IMR-90 (cell line): ENCODE measurements at places on chromosomes 16 and 17. TPM values are rescaled to one million over a fixed set of nuclear protein-coding genes. Genes with fewer than 3 reads are reported as not detected.

The ETV4 gene
- 3.3 and 4.3 TPM in 2 replicates for total RNA-seq

The HS3ST4 gene
- total RNA-seq, result not detected in 2 replicates

The GRB7 gene
- total RNA-seq, result under 0.01 and 0.18 TPM in 2 replicates

The TEKT1 gene
- not detected in 2 replicates for total RNA-seq

The KCNAB3 gene
- total RNA-seq, result 0.36 and 0.56 TPM in 2 replicates

The C16orf89 gene
- 0.18 TPM in 1 of 2 replicates, not detected in the other for total RNA-seq

DNA sequence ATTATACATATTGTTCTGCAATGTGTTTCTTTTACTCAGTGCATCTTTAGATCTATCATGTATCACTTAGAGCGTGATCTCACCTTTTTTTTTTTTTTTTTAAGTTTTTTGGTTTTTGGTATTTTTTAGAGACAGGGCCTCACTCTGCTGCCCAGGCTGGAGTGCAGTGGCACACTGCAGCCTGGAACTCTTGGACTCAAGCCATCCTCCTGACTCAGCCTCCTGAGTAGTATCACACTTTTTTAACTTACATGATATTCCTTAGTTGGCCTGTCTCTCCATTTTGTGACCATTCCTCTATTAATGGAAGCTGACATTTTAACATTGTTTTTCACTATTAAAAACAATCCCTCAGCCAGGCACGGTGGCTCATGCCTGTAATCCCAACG lies 4.7 kb upstream of the MPO start:
- no peaks in the 10 kb centered on the region for H3K4me1 ChIP-seq
- peaks cover 13% of the 10 kb centered on the region for H3K27me3 ChIP-seq
- H3K27ac ChIP-seq, result no peak overlapping the region
- no peaks in the 10 kb centered on the region for H3K36me3 ChIP-seq
- no peak for DNase-seq

GRCh38 chr17:57940653-57941329 lies 14.4 kb downstream of the CUEDC1 start:
- no peak for DNase-seq
- peaks cover 22% of the 10 kb centered on the region for H3K4me1 ChIP-seq
- H3K27ac ChIP-seq, result no peak overlapping the region
- H3K27me3 ChIP-seq, result no peaks in the 10 kb centered on the region
- no peak overlapping the region for H3K4me3 ChIP-seq

DNA sequence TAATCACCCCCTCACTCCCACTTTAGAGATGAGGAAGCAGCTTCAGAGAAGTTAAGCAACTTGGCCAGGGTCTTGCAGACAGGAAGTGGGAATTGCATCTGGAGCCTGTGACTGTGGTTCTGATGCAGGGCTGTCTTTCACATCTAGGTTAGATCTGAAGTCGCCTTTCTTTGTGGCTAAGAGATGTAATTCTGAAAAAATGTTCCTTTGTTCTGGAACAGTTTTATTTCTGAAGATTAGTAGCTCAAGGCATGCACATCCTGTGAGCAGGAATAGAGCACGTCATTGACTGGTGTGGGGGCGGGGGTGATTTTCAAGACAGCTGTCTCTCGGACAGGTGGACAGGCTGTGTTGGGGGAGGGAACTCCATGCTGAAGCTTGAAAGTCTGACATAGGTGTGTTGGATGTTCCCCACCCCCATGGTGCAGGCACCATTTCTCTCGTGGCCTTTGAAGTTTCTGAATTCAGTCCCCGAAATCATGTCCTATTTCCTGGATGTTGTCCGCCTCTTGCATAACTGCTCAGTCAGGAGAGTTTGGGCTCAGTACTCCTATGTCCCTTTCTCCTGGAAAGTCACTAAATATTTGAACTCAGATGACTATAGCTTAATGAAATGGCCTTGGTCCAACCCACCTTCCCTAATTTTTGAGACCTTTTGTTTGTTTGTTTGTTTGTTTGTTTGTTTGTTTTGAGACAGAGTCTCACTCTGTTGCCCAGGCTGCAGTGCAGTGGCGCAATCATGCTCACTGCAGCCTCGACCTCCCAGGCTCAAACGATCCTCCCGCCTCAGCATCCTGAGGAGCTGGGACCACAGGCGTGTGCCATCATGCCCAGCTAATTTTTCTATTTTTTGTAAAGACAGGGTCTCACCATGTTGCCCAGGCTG lies 21.0 kb upstream of the HERPUD1 start:
- H3K4me3 ChIP-seq, result no peak overlapping the region
- peak overlapping the region; percentile 7; the same call in 1 of the 2 replicates for H3K27ac ChIP-seq
- H3K4me1 ChIP-seq, result peaks cover 24% of the 10 kb centered on the region
- H3K27me3 ChIP-seq, result no peaks in the 10 kb centered on the region; the same call in 1 of the 2 replicates
- DNase-seq, result peak; percentile 93

DNA sequence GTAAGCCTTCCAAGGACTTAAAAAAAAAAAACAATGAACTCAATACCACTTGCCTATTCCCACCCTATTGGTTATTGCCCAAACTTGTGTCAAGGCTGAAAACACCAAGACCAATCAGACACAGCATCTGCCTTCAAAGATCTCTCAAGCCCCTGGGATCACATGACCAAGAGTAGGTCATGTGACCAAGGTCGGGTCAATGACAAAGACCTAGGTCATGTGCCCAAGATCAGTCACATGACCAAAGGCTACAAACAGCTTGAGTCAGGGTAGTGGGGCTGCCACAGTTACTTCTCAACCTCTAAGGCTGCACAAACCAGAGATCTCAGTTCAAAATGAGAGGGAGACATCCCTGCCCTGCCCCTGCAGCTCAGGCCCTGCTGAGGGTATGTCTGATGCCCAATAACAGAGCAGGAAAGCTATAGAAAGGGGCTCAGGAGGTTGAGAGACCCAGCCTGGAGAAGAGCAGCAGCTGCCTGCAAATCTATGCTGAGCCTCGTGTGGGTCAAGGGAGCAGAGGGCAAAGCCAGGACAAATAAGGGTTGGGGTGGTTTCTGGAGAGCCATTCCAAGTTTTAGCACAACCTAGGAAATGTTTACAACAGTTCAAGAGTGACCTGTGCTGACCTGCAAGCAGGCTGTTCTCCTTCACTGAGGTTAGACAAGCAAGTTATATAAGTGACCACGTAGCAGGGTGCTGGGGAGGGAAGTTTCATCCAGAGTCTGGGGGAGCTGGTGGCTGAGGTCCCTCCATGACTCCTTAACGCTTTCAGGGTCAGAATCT lies 48.8 kb downstream of the PIMREG start:
- no peak overlapping the region for H3K27ac ChIP-seq
- peaks cover 5% of the 10 kb centered on the region for H3K4me1 ChIP-seq
- DNase-seq, result no peak
- no peak overlapping the region for H3K4me3 ChIP-seq
- H3K27me3 ChIP-seq, result peaks cover 10% of the 10 kb centered on the region; the same call in 1 of the 2 replicates

GRCh38 chr16:12459391-12460063 lies 344.2 kb downstream of the CPPED1 start:
- no peak overlapping the region for H3K27ac ChIP-seq
- H3K4me3 ChIP-seq, result no peak overlapping the region
- H3K36me3 ChIP-seq, result no peaks in the 10 kb centered on the region
- DNase-seq, result no peak
- H3K27me3 ChIP-seq, result no peaks in the 10 kb centered on the region

DNA sequence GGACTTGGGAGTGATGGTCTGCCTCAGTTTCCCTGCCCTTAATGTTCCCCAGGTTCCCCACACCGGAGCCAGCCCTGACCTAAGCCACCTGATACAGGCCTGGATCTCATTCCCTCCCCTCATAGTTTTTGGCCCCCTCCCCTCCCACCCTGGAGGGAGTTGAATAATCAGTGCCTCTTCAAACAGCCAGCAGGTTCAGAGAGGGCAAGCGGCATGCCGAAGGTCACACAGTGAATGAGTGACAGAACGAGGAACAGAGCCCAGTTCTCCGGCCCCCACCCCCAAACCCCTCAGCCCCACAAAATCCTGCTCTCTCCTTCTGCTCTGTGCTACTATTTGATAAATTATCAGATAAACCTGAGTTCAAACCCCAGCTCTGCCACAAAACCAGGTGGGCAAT lies 31.2 kb downstream of the BEAN1 start:
- no peak for DNase-seq
- no peaks in the 10 kb centered on the region for H3K4me1 ChIP-seq
- no peak overlapping the region for H3K4me3 ChIP-seq
- H3K27me3 ChIP-seq, result peaks cover 55% of the 10 kb centered on the region
- H3K27ac ChIP-seq, result no peak overlapping the region

- H3K27me3 ChIP-seq, result no peaks in the 10 kb centered on the region
- no peak for DNase-seq
- no peak overlapping the region for H3K4me3 ChIP-seq
- H3K27ac ChIP-seq, result no peak overlapping the region
- H3K4me1 ChIP-seq, result no peaks in the 10 kb centered on the region
Measured at GRCh38 chr16:19528666-19529065, 4.9 kb downstream of the CCP110 start.

DNA sequence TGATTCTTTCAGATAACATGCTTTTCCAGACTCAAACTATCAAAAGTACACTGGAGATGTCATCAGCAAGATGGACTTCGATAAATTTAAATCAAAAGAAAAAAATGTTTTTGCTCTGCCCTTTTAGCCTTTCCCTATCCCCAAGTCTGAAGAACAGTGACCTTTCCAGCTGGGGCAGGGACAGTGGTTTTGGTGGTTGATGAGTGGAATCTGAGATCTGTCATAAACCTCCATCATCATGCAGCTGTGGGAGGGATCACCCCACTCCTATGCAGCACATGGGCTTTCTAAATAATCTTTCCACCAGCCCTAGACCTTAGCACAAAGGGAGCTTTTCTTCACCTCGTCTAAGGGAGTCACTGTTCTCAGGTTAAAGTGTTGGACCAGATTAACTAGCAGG lies 869.5 kb upstream of the SOX9 start:
- H3K4me1 ChIP-seq, result peaks cover 2% of the 10 kb centered on the region; the same call in 1 of the 2 replicates
- DNase-seq, result peak; percentile 41
- no peaks in the 10 kb centered on the region for H3K27me3 ChIP-seq
- no peaks in the 10 kb centered on the region for H3K36me3 ChIP-seq
- H3K27ac ChIP-seq, result no peak overlapping the region

GRCh38 chr16:86157616-86158247 lies 258.8 kb downstream of the IRF8 start:
- H3K36me3 ChIP-seq, result no peaks in the 10 kb centered on the region
- H3K27ac ChIP-seq, result no peak overlapping the region
- H3K4me1 ChIP-seq, result peaks cover 13% of the 10 kb centered on the region
- peak; percentile 82 for DNase-seq

GRCh38 chr17:68854452-68854851 lies 100.7 kb downstream of the ABCA8 start:
- no peaks in the 10 kb centered on the region for H3K27me3 ChIP-seq
- no peaks in the 10 kb centered on the region for H3K4me1 ChIP-seq
- no peak for DNase-seq
- H3K36me3 ChIP-seq, result no peaks in the 10 kb centered on the region
- no peak overlapping the region for H3K27ac ChIP-seq
- no peak overlapping the region for H3K4me3 ChIP-seq

DNA sequence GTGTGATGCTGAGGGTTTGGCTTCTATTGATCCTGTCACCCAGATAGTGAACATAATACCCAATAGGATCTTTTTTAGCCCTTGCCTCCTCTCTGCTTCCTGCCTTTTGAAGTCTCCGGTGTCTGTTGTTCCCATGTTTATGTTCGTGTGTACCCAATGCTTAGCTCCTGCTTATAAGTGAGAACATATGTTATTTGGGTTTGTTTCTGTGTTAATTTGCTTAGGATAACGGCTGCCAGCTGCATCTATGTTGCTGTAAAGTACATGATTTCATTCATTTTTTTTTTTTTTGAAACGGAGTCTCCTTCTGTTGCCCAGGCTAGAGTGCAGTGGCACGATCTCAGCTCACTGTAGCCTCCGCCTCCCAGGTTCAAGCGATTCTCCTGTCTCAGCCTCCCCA lies 23.0 kb downstream of the DUS2 start:
- no peaks in the 10 kb centered on the region for H3K27me3 ChIP-seq
- peaks cover 22% of the 10 kb centered on the region for H3K36me3 ChIP-seq
- no peak overlapping the region for H3K4me3 ChIP-seq
- no peak for DNase-seq
- H3K27ac ChIP-seq, result no peak overlapping the region

GRCh38 chr17:64063766-64064224 lies 43.4 kb upstream of the ICAM2 start:
- peaks cover 2% of the 10 kb centered on the region; the same call in 1 of the 2 replicates for H3K4me1 ChIP-seq
- H3K27me3 ChIP-seq, result no peaks in the 10 kb centered on the region
- H3K4me3 ChIP-seq, result no peak overlapping the region
- peak; percentile 27 for DNase-seq
- no peak overlapping the region for H3K27ac ChIP-seq

DNA sequence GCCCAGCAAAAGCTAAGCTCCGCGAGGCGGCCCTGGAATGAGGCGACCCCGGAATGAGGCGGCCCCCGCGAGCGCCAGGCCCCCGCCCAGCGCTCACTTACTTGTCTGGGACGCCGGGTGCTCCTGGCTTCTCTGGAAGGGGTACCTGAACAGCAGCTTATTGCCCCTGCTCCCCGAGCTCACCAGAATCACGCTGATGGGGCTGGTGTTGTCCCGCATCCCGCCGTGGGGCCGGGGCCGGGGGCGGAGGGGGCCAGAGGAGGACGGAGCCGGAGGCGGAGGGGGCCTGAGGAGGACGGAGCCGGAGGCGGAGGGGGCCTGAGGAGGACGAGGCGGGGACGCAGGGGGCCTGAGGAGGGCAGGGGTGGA lies 440 bp downstream of the NPRL3 start:
- no peaks in the 10 kb centered on the region for H3K36me3 ChIP-seq
- DNase-seq, result no peak
- no peaks in the 10 kb centered on the region for H3K27me3 ChIP-seq
- peaks cover 4% of the 10 kb centered on the region; the same call in 1 of the 2 replicates for H3K4me1 ChIP-seq
- H3K27ac ChIP-seq, result peak overlapping the region; percentile 96
- peak overlapping the region; percentile 88 for H3K4me3 ChIP-seq

- DNase-seq, result peak; percentile 2
- H3K27ac ChIP-seq, result no peak within 1 kb of the TSS
- H3K27me3 ChIP-seq, result peaks cover 80% of the 10 kb centered on the region
- H3K4me1 ChIP-seq, result peaks cover 2% of the 10 kb centered on the region; the same call in 1 of the 2 replicates
- H3K4me3 ChIP-seq, result peak within 1 kb of the TSS; percentile 39
- no peaks in the 10 kb centered on the region for H3K36me3 ChIP-seq
Measured at GRCh38 chr17:34579017-34579946, at the start of gene TMEM132E. Gene TMEM132E, plus strand, starts transcription at chr17:34579582. Its CDS starts 1,495 bp downstream, at chr17:34581077.

DNA sequence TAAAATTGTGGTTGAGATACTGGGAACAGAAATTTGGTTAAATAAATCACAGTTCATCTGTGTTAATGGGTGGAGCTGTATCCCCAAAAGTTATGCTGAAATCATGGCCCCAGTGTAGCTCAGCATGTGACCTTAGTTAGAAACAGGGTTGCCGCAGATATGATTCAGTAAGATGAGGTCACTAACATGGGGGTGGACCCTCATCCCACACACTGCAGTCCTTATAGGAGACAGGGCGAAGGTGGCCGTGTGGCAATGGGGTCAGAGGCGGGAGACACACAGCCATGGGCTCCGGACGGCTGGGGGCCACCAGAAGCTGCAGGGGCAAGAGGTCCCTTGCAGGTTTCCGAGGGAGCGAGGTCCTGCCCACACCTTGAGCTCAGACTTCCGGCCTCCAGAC lies 10.7 kb downstream of the GALNS start:
- peaks cover 18% of the 10 kb centered on the region for H3K36me3 ChIP-seq
- peaks cover 3% of the 10 kb centered on the region; the same call in 1 of the 2 replicates for H3K4me1 ChIP-seq
- peak; percentile 31 for DNase-seq
- no peak overlapping the region for H3K27ac ChIP-seq
